ENCODE measurements at places on chromosomes 13 and 19.
A peak's percentile ranks its signal among the peaks of the same experiment; 100 is the strongest.

- DNase-seq: no peak
These were observed 111.0 kb upstream of the KL start for GRCh38 chr13:32905063-32905863.

DNA sequence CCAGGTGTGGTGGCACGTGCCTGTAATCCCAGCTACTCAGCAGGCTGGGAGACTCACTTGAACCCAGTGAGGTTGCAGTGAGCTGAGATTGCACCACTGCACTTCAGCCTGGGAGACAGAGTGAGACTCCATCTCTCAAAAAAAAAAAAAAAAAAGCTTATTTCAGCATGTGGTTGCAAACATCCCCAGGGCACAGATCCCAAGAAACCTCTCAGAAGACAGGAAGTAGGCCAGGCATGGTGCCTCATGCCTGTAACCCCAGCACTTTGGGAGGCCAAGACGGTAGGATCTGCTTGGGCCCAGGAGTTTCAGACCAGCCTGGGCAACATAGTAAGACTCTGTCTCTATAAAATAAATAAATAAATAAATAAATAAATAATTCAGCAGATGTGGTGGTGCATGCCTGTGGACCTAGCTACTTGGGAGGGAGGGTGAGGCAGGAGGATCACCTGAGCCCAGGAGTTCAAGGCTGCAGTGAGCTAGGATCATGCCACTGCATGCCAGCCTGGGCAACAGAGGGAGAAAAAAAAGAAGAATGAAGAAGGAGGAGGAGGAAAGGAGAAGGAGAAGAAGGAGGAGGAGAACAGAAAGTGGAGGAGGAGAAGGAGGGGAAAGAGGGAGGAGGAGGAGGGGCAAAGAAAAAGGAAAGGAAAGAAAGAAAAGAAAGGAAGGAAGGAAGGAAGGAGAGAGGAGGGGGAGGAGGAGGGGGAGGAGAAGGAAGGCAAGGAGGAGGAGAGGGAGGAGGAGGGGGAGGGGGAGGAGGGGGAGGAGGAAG, 4.3 kb upstream of the LRRC8E start:
- DNase-seq: no peak

DNA sequence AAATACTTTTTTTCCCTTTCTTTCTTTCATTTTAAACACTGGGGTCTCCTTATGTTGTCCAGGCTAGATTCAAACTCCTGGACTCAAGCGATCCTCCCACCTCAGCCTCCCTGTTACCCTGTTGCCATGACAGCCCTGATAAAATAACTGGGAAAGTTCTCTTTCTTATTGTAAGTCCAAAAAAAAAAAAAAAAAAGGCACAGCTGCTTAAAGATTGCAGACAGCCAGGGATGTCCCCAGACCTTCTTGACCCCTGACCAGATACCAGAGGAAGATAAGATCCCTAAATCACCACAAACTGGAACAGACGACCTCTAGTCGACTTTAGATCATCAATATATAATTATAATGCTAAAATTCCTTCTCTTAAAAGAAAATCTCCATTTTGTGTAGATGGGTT, 1.1 kb upstream of the MVB12A start:
- no peak for DNase-seq

- no peak for DNase-seq
These were observed 16.4 kb upstream of the WASF3 start for GRCh38 chr13:26541041-26541440.

- DNase-seq: no peak
These were observed 10.4 kb upstream of the RASA3 start for GRCh38 chr13:114142640-114143490.

DNA sequence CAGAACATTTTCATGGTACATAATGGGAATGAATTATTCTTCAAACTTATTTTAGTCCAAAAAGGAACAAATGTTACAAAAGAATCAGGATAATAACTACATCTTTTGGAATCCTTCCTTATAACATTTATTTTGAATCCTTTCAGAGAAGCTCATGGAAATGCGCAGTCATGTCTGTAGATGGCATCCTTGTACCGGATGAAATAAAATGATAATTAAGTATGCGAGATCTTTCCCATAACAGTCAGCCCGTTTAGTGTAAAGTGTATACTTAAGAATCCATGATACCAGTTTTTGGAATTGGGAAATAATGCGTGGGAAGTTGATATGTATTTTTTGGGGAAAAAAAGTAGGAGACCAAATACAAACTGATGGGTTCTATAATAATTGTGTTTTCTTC, 418.8 kb downstream of the GPC5 start:
- DNase-seq: no peak

GRCh38 chr13:71619096-71619495, 247.9 kb downstream of the DACH1 start:
- DNase-seq: no peak

DNA sequence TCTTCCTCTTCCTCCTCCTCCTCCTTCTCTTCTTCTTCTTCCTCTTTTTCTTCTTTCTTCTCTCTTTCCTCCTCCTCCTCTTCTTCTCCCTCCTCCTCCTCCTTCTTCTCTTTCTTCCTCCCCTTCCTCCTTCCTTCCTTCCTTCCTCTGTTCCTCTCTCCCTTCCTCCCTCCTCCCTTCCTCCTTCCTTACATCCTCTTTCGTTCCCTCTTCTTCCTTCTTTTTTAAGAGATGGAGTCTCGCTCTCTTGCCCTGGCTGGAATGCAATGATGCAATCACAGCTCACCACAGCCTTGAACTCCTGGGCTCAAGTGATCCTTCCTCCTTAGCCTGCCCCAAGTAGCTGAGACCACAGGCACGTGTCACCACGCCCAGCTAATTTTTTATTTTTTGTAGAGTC, 13.2 kb downstream of the EHD2 start:
- DNase-seq: no peak

DNA sequence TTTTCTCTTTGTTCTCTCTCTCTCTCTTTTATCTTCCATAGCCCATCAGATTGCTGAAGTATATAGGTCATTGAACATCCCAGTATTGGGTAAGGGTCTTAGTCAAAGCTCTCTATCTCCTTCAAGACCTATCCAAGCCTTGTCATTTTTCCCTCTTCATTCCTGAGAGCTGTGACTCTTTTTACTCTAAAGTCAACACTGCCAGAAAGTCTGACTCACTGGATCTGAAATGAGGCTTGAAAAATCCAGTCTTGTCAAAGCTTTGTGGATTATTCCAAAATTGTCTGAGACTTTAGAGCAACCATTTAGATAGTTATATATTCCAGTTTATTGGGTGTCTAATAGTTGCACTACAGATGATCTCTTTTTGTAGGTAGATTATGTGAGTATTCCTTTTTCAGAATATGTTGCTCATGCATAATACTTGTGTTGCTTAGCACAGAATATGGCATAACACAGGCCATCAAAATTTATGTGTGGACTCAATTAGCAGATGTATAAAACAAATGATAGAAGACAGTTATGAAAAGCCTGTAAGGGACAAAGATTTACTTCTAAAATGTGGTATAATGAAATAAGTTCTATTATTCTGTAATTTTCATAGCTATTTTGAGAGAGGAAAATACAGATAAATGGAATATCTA, 389.3 kb upstream of the PCDH9 start:
- peak; percentile 2 for DNase-seq

- DNase-seq: no peak
These were observed 10.3 kb downstream of the PALM start for GRCh38 chr19:718991-719512.

DNA sequence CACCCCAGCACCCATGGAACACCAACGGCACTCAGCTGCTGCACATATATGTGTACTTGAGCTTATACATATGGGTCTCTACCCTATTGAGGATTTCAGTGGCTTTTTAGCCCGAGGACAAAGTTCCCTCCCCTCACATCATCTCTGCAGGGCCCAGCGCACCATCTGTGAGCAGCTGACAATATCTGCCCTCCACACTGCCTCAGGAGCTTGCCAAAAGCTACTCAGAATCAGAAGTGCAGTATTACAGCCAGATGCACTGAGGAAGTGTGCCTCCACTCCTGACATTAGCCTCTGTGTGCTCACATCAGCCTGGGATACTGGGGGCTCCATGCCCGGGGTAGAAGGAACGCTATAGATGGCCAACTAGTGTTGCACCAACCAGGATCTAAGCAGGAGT, 903.9 kb downstream of the UQCRFS1 start:
- no peak for DNase-seq

GRCh38 chr13:87810391-87810801, 139.2 kb downstream of the SLITRK5 start:
- no peak for DNase-seq

- DNase-seq: peak; percentile 20
These were observed 229.0 kb downstream of the POSTN start for GRCh38 chr13:37369616-37370015.

GRCh38 chr19:38691938-38692457, 44.5 kb downstream of the ACTN4 start:
- peak; percentile 55 for DNase-seq

GRCh38 chr19:38425810-38426466, at the start of gene RASGRP4:
Gene RASGRP4 (minus strand): TSS chr19:38426219. CDS start chr19:38426091, 128 bp downstream.
- DNase-seq: no peak

- no peak for DNase-seq
These were observed 5.8 kb upstream of the HSPH1 start for GRCh38 chr13:31167490-31167889.

DNA sequence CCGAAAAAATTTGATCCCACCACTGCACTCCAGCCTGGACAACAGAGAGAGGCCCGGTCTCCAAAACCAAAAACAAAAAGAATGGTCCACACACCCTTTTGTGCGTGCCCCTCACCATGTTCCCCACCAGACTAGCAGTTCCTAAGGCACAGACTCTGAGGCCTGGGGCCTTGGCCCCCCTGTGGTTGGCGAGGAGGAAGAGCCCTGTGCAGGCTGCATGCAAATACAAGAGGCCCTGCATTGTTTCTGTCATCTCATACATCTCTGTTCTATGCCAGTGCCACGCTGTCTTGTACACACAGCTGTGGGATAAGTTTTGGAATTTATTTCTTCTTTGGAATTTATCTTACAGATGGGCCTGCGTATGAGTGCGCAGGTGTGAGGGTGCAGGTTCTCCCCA, 4.7 kb upstream of the YJEFN3 start:
- DNase-seq: no peak

DNA sequence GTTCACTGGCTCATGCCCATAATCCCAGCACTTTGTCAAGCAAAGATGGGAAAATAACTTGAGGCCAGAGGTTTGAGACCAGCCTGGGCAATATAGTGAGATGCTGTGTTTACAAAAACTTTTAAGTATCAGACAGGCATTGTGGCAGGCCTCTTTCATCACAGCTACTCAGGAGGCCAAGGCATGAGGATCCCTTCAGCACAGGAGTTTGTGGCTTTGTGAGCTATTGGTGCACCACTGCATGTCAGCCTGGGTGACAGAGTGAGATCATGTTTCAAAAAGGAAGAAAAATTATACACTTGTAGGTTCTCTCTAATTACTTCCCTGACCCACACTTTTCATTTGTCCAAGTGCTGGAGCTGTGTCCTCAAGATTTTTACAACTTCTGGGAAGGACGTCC, 11.5 kb upstream of the LGALS14 start:
- no peak for DNase-seq

DNA sequence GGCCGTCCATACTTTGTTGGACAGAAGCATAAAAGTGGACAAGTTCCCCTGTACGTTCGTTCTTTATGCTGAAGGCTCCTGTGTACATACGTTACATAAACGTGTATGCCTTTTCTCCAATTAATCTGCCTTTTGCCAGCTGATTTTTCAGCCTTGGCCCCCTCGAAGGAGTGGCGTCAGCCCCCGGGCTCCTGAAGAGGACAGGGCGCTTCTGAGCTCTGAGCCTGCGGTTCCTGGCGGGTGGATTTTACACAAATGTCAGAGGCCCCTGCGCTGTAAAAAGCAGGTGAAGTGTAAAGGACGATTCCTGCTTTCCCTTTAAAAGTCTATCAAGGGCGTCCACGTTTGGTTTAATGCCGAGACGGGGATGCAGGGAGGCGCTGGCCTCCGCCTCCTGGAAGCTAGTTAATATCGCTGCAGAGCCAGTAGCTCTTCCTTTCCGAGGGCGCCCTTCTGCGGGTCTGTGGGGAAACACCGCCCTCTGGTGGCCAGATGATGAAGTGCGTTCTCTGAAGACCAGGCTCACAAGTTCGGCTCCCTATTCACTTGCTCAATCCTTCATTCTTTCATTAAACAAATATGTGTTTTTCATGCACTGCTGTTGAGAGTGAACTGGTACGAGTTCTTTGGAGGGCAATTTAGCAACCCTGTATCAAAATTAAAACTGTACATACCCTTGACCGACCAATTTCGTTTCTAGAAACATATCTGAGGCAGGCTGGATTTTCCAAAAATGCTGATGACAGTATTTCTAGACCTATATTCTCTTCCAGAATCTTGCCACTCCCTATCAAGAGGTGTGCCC, 62.0 kb downstream of the GPR12 start:
- DNase-seq: peak; percentile 73

DNA sequence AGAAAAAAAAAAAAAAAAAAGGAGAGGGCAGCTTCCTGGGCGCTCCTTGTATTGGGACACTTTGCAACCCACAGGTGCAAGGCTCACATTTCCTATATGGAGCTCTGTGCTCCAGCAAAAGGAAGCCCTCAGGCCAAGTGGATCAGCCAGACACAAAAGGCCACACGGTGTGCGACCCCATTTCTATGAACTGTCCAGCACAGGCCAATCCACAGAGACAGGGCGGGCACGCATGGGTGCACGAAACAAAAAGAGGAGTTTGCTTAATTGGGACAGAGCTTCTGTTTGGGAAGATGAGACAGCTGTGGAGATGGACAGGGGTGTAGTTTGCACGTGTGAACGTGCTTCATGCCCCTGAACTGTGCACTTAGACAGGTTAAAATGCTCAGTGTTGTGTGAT, 31.6 kb upstream of the MATK start:
- no peak for DNase-seq

- no peak for DNase-seq
These were observed 259.1 kb downstream of the SLC7A1 start for GRCh38 chr13:29336356-29336755.

DNA sequence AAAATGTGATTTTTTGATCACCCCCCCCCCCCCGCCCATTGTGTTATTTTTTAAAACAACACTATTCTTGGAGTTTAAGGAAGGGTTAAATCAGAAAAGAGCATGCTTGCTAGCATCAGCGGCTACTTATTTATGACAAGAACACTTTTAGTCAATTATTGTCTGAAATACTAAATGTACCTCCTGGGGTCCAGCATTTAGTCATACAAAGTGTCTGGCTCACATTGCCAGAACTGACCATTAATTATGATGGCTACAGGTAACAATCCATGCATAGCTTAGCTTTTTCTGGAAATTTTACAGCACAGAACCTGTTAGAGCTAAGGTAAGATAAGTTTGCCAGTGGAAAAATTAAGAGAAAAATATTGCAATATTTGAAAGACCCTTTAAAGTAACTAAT, 90.1 kb downstream of the PCDH9 start:
- DNase-seq: no peak

GRCh38 chr19:47370045-47370611, 21.0 kb downstream of the DHX34 start:
- DNase-seq: peak; percentile 23

GRCh38 chr13:87128036-87128435, 543.1 kb upstream of the SLITRK5 start:
- no peak for DNase-seq
